Transverse colon (tissue), 4 donors: ENCODE measurements at places on chromosomes 7 and 10. TPM values are rescaled to one million over a fixed set of nuclear protein-coding genes. Genes with fewer than 3 reads are reported as not detected.

Gene H2BK1
- not detected for total RNA-seq

GRCh38 chr10:47036771-47037170, 125.5 kb downstream of the PTPN20 start:
- no peak overlapping the region for H3K27ac ChIP-seq
- no peaks in the 10 kb centered on the region for H3K4me1 ChIP-seq
- H3K36me3 ChIP-seq, result no peaks in the 10 kb centered on the region
- no peak overlapping the region for H3K4me3 ChIP-seq

- peak overlapping the region; percentile 38 for H3K27ac ChIP-seq
- DNase-seq, result no peak
Measured at GRCh38 chr7:107920048-107920772, 29.2 kb downstream of the DLD start.

GRCh38 chr7:78333530-78334425, 535.2 kb downstream of the PHTF2 start:
- no peak overlapping the region for H3K4me3 ChIP-seq
- no peak for DNase-seq
- no peaks in the 10 kb centered on the region for H3K36me3 ChIP-seq
- no peaks in the 10 kb centered on the region for H3K4me1 ChIP-seq

- peaks cover 39% of the 10 kb centered on the region for H3K4me1 ChIP-seq
- no peaks in the 10 kb centered on the region for H3K27me3 ChIP-seq
- H3K27ac ChIP-seq, result peak overlapping the region; percentile 93
- DNase-seq, result no peak
- no peak overlapping the region for H3K4me3 ChIP-seq
Measured at GRCh38 chr7:150367677-150368095, 936 bp upstream of the REPIN1 start.

Gene TAS2R5
- total RNA-seq, result not detected

GRCh38 chr7:129550693-129551360, 48.5 kb downstream of the SMKR1 start:
- H3K4me1 ChIP-seq, result no peaks in the 10 kb centered on the region
- peaks cover 3% of the 10 kb centered on the region for H3K27me3 ChIP-seq
- no peaks in the 10 kb centered on the region for H3K36me3 ChIP-seq
- no peak overlapping the region for H3K4me3 ChIP-seq
- no peak for DNase-seq
- no peak overlapping the region for H3K27ac ChIP-seq

DNA sequence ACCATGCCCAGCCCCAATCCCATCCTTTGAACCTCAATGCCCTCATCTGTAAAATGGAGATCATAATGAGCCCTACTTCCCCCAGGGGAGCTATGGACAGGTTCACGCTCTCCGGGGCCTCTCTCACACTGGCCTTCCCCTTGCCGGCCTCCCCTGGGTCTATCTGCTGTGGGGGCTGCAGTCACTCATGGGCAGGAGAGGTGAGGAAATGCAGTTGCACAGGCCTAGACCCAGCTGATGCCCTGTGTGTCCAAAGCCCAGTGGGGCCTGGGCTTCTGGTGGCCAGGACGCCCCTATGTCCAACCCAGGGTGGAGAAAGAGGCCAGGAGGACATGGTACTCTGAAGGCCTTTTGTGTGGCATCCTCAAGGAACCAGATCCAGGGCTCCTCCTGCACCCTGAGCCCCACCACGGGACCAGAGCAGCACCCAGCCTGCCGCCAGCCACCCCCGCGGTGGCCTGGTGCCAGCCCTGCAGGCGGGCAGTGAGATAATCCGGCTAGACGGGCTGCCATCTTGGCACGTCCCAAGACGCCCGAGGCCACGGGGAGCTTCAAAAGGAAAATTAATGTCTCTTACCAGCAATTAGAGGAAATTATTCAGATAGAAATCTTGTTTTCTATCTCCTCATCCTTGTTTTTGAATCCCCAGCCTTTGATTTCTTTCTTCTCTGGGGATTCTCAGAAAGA, 39.0 kb downstream of the MYL10 start:
- no peak for DNase-seq
- H3K4me1 ChIP-seq, result peaks cover 18% of the 10 kb centered on the region
- no peaks in the 10 kb centered on the region for H3K27me3 ChIP-seq
- no peaks in the 10 kb centered on the region for H3K36me3 ChIP-seq
- H3K4me3 ChIP-seq, result no peak overlapping the region

DNA sequence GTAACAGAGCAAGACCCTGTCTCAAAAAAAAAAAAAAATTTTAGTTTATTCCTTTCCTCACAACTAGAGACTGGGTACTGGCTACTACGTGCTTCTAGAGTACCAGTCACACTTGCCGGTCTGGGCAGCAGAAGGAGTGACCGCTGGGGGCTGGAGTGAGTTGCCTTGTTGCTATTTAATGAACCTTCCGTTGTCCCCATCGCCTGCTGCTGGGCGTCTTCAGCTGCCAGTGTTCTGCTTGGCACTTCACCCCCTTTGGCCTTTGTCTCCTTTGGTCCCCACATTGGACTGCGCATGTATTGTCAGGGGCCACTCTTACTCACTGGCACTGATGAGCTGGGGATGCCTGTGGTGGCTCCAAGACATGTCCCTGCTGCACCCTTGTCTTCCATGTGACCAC, 110.6 kb downstream of the CLEC2L start:
- H3K27ac ChIP-seq, result no peak overlapping the region
- H3K36me3 ChIP-seq, result no peaks in the 10 kb centered on the region
- no peaks in the 10 kb centered on the region for H3K4me1 ChIP-seq
- H3K27me3 ChIP-seq, result no peaks in the 10 kb centered on the region

- H3K4me3 ChIP-seq, result no peak overlapping the region
- no peaks in the 10 kb centered on the region for H3K4me1 ChIP-seq
- H3K27ac ChIP-seq, result no peak overlapping the region
- H3K36me3 ChIP-seq, result no peaks in the 10 kb centered on the region
- no peak for DNase-seq
Measured at GRCh38 chr7:97819161-97819560, 53.0 kb downstream of the ASNS start.

GRCh38 chr10:78356291-78356900, 322.7 kb downstream of the RPS24 start:
- H3K4me1 ChIP-seq, result no peaks in the 10 kb centered on the region
- no peaks in the 10 kb centered on the region for H3K27me3 ChIP-seq
- H3K27ac ChIP-seq, result no peak overlapping the region

DNA sequence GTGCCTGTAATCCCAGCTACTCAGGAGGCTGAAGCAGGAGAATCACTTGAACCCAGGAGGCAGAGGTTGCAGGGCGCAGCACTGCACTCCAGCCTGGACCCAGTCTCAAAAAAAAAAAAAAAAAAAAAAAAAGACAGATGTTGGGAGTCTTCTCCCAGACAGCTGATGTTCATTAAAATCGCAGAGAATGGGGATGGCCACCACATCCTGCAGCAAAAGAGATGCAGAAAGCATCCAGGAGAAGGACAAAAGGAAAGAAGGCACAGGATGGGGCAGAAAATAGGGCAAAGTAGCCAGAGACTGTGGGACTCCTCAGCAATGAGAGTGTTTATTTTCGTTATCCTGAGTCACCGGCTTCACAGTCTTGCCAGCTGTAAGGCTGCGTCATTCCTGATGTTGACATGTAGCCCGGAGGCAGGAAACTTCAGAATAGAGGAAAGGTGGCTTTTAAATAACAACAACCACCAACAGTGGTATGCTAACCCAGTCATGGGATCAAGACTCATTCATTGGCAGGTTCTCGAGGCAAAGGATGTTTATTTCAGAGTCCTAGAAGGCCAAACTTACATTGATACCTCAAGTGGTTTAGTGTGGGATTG, 149.5 kb upstream of the SVIL start:
- H3K4me3 ChIP-seq, result no peak overlapping the region
- no peaks in the 10 kb centered on the region for H3K27me3 ChIP-seq
- peak overlapping the region; percentile 70 for H3K27ac ChIP-seq
- DNase-seq, result peak; percentile 39

DNA sequence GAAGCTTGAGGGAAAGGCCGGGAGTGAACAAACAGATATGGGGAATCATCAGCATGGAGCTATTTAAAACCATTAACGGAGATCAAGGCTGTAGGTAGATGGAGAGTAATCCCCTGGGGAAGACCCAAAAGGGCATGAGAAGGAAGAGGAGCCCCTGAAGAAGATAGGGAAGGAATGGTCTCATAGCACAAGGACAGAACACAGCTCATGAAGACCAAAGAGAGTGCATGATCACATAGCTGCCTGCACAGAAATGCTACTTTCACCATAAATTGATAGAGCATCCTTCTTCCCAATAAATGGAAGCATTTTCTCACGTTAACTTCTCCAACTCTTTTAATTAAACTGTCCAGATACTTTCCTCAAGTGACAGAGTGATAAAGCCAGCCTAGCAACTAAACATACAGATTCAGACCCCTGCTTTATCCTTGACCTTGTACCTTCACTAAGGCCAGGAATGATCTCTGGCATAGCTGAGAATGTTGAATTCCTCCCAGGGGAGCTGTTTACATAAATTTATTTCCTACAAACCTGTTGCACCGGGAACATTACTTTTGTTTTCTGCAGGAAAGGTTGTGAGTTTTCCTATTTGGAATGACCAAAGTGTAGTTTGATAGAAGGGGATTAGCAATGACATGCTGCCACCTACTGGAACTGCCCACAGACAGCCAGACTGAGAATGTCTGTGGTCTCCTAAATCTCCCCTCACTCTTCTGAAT, 110.8 kb upstream of the LRGUK start:
- H3K4me3 ChIP-seq, result no peak overlapping the region
- H3K27ac ChIP-seq, result no peak overlapping the region

DNA sequence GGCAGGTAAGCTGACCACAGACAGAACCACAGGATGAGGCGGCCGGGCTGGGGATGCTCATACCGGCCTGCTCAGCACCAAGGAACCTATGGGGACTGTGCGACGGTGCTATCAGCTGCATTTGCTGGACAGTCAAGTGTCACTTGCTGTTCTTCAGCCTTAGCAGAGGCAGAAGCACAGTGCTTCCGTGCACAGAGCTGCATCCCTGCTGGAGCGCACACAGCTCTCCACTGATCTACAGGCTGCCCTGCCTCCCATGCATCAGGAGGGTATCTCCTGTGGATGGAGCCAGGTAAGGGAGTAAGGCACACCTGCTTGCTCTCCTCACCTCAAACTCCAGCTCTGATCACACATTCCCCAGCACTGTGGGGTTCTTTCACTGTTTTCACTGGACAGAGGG, 97.5 kb downstream of the TNS3 start:
- no peak for DNase-seq
- H3K4me3 ChIP-seq, result no peak overlapping the region
- H3K36me3 ChIP-seq, result no peaks in the 10 kb centered on the region
- no peaks in the 10 kb centered on the region for H3K27me3 ChIP-seq
- H3K4me1 ChIP-seq, result peaks cover 67% of the 10 kb centered on the region
- no peak overlapping the region for H3K27ac ChIP-seq

Gene AKR1C4
- not detected for total RNA-seq

- H3K27me3 ChIP-seq, result no peaks in the 10 kb centered on the region
- H3K27ac ChIP-seq, result no peak overlapping the region
- H3K36me3 ChIP-seq, result no peaks in the 10 kb centered on the region
- no peak for DNase-seq
- no peak overlapping the region for H3K4me3 ChIP-seq
Measured at GRCh38 chr7:34343667-34344066, 314.4 kb upstream of the NPSR1 start.

Gene IPMK
- total RNA-seq, result 10.5 TPM

GRCh38 chr10:126798649-126799048, 106.6 kb upstream of the DOCK1 start:
- H3K27ac ChIP-seq, result no peak overlapping the region
- no peaks in the 10 kb centered on the region for H3K4me1 ChIP-seq
- no peaks in the 10 kb centered on the region for H3K36me3 ChIP-seq
- H3K4me3 ChIP-seq, result no peak overlapping the region
- no peaks in the 10 kb centered on the region for H3K27me3 ChIP-seq
- no peak for DNase-seq

- H3K4me1 ChIP-seq, result no peaks in the 10 kb centered on the region
- H3K27me3 ChIP-seq, result no peaks in the 10 kb centered on the region
- no peak overlapping the region for H3K27ac ChIP-seq
- no peaks in the 10 kb centered on the region for H3K36me3 ChIP-seq
- no peak for DNase-seq
Measured at GRCh38 chr10:84291384-84291783, 37.0 kb upstream of the CCSER2 start.

GRCh38 chr7:50466815-50467585, 16.9 kb upstream of the FIGNL1 start:
- no peaks in the 10 kb centered on the region for H3K36me3 ChIP-seq
- DNase-seq, result no peak

Gene DENND2A
- total RNA-seq, result 19.9 TPM

Gene SPDYE9
- total RNA-seq, result not detected

DNA sequence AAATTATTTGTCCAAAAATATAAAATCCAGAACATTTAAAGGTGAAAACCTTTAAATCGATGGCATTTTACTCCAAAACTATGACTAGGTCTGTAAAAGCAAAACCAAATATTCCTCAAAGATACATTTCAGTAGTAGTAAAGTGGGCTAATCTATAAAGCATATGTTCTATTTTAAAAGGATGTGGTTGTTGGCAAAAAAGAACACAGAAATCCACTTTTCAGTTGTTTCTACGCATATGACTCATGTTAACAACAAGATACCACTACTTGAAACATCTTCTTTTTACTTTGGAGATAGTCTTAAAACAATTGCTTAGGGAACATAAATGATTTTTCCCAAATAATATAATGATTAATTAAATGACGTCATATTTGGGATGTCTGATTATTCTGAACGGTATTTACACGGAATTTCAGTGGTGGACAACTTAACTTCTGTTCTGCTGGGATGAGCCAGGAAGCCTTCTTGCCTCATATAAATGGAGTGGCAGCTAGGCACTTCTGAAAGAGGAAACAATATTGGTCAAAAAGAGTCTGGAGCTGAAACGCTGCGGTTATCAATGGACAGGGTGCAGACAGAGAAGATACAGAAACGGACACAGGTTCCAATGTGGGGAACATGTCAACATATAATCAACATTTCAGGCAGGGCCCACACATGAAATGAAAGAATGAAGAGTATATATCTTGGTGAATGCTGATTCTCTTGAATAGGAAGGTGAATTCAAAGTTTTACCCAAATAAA, 78.5 kb downstream of the ETV1 start:
- H3K27ac ChIP-seq, result no peak overlapping the region
- H3K27me3 ChIP-seq, result no peaks in the 10 kb centered on the region
- H3K36me3 ChIP-seq, result no peaks in the 10 kb centered on the region
- no peak overlapping the region for H3K4me3 ChIP-seq

DNA sequence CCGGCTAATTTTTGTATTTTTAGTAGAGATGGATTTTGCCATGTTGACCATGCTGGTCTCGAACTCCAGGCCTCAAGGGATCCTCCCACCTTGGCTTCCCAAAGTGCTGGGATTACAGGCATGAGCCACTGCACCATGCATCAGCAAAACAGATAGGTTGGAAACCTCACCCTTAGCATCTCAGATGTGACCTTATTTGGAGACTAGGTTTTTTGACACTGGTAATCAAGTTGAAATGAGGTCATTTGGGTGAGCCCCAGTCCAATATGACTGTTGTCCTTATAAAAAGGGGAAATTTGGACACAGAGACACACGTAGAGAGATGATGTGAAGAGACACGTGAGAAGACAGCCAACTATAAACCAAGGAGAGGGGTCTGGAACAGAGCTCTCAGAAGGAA, 42.5 kb upstream of the TPST1 start:
- H3K4me3 ChIP-seq, result no peak overlapping the region
- no peaks in the 10 kb centered on the region for H3K27me3 ChIP-seq
- H3K4me1 ChIP-seq, result no peaks in the 10 kb centered on the region
- H3K27ac ChIP-seq, result no peak overlapping the region
- H3K36me3 ChIP-seq, result no peaks in the 10 kb centered on the region
